ENCODE measurements at places on chromosomes 12 and 14. TPM values are rescaled to one million over a fixed set of nuclear protein-coding genes. Genes with fewer than 3 reads are reported as not detected.

Gene SMCO2
- total RNA-seq, result not detected

Gene PAH
- not detected for total RNA-seq

Gene MUCL1
- not detected for total RNA-seq

Gene TAS2R19
- total RNA-seq, result not detected

Gene DPPA3
- not detected for total RNA-seq

Gene GPR84
- not detected for total RNA-seq

Gene EMP1
- total RNA-seq, result 93.2 TPM

Gene P2RX4
- total RNA-seq, result 23.3 TPM

Gene C12orf50
- not detected for total RNA-seq

Gene PMEL
- total RNA-seq, result 1.4 TPM

Gene EIF4B
- 250 TPM for total RNA-seq

Gene ZFP36L1
- total RNA-seq, result 174 TPM

Gene TESPA1
- total RNA-seq, result not detected

Gene REM2
- total RNA-seq, result 0.46 TPM

Gene RFC5
- total RNA-seq, result 43.6 TPM

Gene KRT86
- total RNA-seq, result 62.5 TPM

Gene MRPS35
- 108 TPM for total RNA-seq

Gene SHMT2
- total RNA-seq, result 130 TPM

Gene CLEC12A
- total RNA-seq, result not detected

Gene SLC35F4
- total RNA-seq, result not detected

Gene IQSEC3
- total RNA-seq, result not detected

Gene RNASE7
- not detected for total RNA-seq

Gene CDCA4
- 46.8 TPM for total RNA-seq

Gene PPP1R1A
- total RNA-seq, result not detected

Gene FOXA1
- total RNA-seq, result 10.6 TPM

Gene LMO3
- total RNA-seq, result not detected

Gene PARP2
- 23.3 TPM for total RNA-seq

Gene AQP6
- total RNA-seq, result not detected
